ENCODE measurements at places on chromosomes 5 and 9.

- DNase-seq = no peak
These were observed 162.3 kb downstream of the KDM4C start for GRCh38 chr9:6920041-6920440.

DNA sequence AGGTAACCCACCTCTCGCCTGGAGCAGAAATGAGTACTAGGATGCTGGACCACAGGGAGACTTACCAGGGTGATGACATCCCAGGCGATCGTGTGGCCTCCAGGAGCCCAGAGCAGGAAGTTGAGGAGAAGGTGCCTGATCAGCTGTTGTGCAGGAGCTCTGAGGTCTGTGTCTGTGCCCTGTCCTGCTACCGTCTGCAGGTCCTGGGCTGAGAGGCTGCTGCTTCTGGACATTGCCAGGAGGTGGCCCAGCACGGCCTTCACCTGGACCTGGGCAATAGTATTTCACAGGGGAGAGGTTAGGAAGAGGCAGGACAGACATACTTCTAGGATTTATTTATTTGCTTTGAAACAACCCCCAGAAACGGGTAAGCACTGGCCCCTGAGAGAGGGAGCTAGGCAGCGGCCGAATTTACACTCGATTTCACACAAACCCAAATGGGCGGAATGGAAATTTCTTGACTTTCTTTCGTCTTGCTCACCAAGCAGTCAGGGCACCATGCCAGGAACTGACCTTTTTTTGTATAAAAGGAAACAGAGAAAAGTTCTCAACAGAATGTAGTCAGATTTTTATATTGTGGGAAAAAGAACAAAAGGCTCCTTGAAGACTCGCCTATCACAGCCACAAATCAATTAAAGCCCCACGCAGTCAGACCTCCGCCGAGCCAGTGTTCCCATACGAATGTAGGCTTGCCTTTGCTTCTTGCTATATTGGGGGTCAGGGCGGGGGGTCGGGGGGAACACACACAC, 210.3 kb downstream of the FANCC start:
- DNase-seq = no peak

DNA sequence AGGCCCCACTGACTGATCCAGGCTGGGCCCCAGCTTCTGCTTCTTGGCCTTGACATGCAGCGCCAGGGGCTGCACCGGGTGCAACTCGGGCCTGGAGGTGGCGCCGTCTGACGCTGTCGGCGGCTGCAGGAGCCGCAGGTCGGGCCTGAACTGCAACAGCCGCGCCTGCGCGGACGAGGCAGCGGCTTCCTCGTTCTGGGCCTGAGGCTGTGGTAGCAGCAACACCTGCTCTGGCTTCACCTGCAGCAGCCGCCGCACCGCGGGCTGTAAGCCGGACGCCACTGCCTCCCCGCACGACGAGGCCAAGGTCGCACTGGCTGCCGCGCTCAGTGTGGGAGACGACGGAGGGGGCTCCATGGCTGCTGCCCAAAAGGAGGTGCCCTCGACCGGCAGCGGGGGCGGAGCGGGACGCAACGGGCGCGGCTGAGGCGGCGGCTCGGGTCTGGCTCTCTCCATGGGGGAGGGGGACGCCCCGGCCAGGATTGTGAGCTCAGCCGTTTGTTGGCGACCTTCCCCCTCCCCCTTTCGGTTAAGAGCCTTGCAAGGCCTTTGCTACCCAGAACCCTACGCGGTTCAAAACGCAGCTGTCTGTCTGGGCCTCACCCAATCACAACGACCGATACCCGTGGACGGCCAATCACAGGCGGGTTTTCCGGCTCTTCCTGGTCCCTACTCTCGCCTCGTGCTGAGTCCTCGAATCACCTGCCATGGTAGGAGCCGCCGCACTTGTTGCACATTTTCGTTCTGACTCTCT, 438 bp downstream of the SOX30 start:
- DNase-seq = no peak

GRCh38 chr5:10564838-10565784, 1.2 kb downstream of the ANKRD33B start:
- no peak for DNase-seq

DNA sequence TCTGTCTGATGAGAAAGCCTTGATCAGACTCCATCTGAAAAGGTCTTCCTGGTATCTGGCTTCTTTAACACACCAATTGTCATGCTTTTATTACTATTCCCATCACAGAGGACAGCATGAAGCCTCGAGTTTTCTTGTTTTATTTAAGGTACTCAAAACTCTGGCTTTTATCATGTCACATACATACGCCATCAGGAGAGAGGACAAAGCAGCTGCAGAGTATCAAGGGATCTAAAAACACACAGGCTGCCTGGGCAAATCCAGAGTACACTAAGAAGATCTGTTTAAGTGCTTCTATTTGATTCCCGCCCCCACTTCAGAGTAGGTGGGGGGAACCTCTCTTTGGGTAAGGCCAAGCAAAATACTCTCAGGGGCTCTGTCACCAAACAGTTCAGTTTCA, 277.2 kb downstream of the SPOCK1 start:
- no peak for DNase-seq

Measured in NCI-H187 (cell line).